ENCODE measurements at places on chromosomes 3 and 15.

GRCh38 chr15:52309154-52309548, 13.5 kb upstream of the MYO5C start:
- DNase-seq: no peak

GRCh38 chr3:163555918-163556317, 1522.4 kb downstream of the SI start:
- DNase-seq: no peak

GRCh38 chr3:142492184-142492583, 44.3 kb upstream of the XRN1 start:
- no peak for DNase-seq

- DNase-seq: no peak
These were observed 4.9 kb downstream of the TM2D3 start for GRCh38 chr15:101647251-101647650.

GRCh38 chr15:27396996-27397395, 426.0 kb downstream of the GABRG3 start:
- DNase-seq: no peak

- DNase-seq: no peak
These were observed 923.0 kb upstream of the NR2F2 start for GRCh38 chr15:95407534-95407933.

GRCh38 chr3:56209982-56210751, 258.1 kb downstream of the ERC2 start:
- no peak for DNase-seq

DNA sequence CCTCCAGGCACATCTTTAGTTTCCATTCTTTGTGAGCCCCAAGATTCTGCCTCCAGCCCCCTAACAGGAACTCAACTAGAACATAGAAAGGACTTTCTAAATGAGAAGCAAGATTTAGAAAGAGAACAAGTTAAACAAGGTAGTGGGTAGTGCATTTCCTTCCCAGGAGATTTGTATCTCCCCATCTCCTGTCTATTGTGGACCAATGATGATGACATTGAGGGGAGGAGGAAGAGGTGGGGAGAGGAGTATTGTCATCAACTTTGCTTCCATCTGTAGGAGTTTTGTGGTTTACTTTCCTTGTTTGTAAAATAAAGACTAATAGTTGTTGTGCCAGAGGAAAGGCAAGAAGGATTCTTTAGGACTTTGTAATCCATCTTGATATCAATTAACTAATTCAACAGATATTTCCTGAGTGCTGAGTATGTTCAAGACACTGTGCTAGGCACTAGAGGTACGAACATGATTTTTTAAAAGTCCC, 235.3 kb upstream of the ROPN1 start:
- DNase-seq: no peak

GRCh38 chr3:20096135-20096685, 56.0 kb downstream of the KAT2B start:
- no peak for DNase-seq

- DNase-seq: no peak
These were observed 20.7 kb downstream of the ZBTB38 start for GRCh38 chr3:141388823-141389621.

DNA sequence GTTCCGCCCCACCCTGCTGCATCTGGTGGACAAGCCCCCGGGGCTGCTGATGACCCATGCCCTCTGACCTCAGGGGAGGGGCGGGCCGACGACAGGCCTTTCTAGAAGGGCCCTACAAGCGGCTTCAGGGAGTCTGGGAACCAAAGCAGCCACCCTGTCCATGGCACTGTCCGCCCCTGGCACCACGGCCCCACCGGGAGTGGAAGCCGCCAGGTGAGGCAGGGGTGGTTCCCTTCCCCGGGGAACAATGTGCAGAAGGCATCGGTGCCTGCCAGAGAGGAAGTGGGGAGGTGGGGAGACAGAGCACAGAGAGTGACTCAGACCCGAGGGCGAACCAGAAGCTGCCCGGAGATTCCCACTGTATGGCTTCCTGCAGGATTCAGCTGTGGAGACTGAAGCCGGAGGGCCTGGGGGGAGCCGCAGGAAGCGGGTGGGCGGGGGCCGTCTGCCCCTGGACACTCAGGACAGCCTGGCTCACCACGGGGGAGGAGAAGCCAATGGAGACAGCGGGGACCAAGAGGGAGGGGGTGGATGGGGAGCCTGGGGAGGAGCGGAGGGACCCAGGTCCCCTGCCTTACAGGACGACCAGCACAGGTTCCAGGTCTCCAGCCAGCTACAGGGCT, 134.0 kb downstream of the TPRA1 start:
- DNase-seq: no peak

DNA sequence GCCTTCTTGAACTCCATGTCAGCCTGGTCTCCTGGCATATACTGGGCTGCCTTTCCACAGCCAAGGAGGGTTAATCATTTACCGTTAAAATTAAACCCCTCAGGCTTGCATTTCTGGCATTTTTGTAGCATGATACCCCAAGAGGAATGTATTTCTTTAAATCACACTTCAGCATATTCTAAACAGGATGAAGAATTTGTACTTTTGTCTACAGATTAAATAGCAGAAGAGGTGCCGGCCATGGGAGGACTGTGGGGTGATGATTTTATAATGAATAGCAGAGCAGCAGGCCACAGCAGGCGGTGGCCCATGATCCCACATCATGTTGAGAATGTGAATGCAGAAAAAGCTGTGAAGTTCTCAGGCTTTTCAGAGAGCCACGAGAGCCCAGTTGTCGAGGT, 90.2 kb downstream of the ARNT2 start:
- DNase-seq: no peak

DNA sequence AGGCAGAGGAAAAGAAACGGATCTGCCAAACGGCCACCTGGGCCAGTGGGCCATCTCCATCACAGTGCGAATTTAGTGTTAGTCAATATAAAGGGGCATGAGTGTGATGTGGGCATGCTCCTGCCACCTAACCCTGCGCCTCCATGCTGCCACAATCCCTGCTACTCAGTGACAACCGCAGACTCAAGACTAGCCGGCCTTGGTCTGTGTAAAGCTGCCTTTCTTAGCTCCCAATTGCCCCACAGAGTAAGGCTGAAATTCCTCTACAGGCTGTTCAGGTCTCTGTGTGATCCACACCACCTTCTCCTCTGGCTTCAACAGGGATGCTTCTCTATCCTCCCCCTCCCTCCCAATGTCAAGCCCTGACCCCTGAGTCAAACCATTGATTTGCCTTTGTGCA, 269.7 kb downstream of the XXYLT1 start:
- no peak for DNase-seq

DNA sequence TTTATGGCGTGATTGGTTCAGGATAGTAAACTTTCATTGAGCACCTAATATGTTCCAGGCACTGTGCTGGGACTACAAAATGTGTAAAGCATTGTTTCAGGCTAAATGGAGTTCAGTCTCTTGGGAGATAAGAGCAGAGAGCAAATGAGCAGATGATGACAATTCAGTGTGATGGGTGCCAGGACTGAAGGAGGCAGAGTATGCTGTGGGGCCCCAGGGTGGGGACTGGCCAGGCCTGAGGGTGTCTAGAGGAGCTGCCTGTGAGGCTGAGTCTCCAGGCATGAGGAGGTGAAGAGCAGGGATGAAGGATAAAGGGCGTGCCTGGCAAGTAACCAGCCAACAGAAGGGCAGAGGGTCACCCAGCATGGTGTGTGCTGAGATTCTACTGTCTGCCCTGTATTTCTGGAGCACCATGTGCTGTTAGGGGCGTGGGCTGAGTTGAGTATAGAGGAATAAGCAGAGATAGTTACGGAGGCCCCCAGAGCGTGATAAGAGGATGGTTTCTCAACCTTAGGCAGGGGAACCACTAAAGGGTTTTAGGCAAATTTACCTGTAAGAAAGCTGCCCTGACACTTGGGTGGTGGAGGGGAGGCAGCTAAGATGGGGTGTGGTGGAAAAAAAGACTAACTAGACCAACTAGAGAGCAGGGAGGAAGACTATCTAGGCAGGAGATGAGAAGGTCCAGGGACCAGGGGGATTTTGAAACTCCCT, 38.5 kb downstream of the EPHB1 start:
- DNase-seq: no peak

- no peak for DNase-seq
These were observed 4.1 kb downstream of the MYL3 start for GRCh38 chr3:46859001-46859710.

DNA sequence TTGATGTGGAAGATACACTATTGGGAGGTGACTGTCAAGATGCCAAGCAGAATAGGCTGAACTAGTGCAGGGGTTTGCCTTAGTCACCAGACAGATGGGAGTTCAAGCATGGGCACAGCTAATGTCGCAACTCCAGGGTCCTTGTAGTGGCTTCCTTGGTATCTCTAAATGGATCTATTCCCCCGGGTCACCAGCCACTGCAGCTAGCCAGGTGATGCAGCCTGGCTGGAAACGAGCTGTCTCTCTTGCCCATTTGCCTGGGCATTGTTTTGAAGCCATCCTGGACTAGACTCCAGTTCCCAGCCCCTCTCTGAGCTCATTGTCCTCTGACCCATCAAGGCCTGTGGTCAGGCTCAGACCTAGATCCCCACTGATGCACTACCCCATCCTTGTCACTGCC, 8.4 kb upstream of the CPEB1 start:
- DNase-seq: no peak

DNA sequence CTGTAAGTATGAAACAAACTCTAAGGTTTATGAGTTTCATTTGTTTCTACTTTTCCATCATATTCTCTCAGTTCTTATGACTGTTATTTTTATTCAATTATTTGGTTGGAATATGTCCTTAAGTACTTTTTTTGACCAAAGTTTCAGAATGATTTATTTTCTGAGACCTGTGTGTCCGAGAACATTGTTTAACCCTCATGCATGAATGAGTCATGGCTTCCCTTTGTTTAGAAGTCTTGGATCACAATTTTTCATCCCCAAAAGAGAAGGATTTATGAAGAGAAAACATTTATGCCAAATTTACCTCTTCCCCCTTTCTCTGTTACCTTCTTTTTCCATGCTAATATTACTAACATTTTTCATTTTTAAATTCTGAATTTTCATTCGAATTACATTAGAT, 518.0 kb upstream of the NR2F2 start:
- no peak for DNase-seq

GRCh38 chr15:42796955-42797782, 60.2 kb upstream of the CDAN1 start:
- no peak for DNase-seq

DNA sequence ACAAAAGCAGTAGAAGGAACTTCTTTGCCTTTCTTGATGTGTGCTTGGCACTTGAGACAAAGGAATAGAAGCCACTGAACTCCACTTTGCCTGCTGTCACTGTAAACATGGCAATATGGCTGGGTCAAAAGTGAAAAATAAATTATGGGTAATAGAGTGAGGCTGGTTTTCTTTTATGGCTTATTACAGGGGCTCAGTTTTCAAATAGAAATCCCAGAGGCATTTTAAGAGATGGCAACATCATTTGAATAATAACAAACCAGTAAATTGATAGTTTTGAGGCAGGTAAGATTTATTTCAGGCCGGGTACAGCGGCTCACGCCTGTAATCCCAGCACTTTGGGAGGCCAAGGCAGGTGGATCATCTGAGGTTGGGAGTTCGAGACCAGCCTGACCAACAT, 2.8 kb downstream of the C3orf52 start:
- no peak for DNase-seq

DNA sequence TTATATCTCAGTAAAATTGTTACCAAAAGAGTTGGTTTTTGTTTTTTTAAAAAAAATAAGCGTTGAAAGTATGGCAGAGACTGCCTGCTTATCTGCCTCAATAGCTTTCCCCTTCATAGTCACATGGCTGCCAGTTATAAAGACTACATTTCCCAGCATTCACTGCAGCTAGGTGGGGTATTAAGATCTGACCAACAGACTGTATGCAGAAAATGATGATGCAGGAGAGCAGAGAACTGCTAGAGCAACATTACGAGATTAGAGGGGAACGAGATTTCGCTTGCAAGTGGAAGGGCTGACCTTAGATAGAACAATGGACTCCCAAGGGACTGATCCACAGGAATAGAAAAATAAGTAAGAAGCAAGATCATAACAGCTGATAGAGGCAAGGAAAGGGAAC, 14.3 kb downstream of the RHOA start:
- no peak for DNase-seq

DNA sequence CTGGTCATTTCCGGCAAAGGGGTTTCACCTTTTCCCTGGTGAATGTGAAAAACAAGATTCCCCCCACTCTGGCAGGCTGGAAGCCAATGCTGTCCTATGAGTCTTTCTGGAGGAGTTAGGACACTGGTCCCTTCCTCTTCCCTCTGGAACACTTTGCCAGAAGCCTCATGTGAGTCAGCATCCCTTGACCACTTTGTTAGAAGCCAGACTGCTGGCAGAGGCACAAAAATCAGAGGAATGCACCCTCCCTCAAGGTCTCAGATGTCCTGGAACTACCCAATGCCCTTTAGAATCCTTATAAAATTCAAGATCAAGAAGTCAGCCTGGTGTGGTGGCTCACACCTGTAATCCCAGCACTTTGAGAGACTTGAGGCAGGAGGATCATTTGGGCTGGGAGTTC, 26.6 kb downstream of the ITGB5 start:
- DNase-seq: no peak

- no peak for DNase-seq
These were observed 66.6 kb downstream of the GAP43 start for GRCh38 chr3:115689928-115690327.

- no peak for DNase-seq
These were observed 203.7 kb downstream of the ABHD5 start for GRCh38 chr3:43894176-43895049.

- no peak for DNase-seq
These were observed 30.1 kb downstream of the CFAP161 start for GRCh38 chr15:81163961-81164800.

DNA sequence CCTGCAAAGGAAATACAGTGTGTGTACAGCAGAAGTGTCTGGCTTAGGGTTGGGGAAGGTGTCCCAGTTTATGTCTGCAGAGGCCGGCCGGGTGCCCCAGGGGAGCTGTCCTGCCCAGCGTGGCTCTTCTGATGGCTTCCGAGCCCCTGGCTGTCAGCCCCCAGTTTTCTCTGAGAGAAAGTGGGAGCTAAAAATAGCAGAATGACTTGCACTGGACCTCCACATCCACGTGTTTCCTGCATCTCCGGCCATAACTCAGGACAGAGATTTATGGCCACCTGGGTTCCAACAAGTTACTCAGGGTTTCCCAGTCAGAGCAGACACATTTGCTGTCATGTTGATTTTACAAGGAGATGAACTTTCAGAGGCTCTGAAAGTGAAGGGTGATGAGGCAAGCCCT, 192.0 kb downstream of the ATP10A start:
- DNase-seq: no peak

DNA sequence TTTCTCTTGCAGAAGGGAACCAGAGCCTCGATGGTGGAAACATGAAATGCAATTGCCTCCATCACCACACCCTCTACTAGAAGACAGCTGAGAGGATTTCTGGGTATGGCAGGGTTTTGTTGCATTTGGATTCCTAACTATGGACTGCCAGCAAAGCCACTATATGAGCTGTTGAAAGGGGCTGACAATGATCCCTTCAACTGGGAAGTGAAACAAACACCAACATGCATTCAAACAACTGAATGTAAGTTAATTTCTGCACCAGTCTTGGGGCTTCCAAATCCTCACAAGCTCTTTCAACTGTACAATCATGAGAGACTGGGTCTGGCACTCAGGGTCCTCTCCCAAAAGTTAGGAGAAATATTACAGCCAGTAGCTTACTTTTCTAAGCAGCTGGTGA, 116.7 kb upstream of the PLCL2 start:
- DNase-seq: no peak
